ENCODE measurements at places on chromosomes 16 and 17.

DNA sequence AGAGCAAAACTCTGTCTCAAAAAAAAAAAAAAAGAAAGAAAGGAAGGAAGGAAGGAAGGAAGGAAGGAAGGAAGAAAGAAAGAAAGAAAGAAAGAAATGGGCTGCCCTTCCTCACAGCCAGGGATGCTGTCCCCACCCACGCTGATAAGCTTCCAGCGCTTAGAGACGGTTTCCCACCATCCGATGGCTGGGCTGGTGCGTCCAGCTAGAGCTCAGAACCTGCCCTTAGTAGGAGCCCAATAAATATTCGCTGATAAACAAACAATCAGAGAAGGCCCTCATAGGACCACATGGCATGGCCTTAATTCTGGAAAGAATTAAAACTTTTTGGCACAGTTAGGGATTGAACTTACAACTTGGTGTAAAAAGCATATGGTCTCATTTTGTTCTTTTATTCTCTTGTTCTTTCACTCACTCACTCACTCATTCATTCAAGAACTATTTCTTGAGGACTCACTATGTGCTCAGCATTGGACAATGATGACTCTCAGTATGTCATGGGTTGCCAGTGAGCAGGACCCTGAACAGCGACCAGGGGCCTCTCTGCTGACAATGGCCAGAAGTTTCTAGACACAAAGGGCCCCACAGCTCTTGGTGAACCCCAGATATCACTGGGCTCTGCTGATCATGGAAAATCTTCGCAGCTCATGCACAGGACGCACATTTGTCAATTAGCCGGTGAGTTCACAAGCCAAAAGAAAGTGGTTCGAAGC is 32.5 kb upstream of the TNRC6C start:
- DNase-seq: no peak

DNA sequence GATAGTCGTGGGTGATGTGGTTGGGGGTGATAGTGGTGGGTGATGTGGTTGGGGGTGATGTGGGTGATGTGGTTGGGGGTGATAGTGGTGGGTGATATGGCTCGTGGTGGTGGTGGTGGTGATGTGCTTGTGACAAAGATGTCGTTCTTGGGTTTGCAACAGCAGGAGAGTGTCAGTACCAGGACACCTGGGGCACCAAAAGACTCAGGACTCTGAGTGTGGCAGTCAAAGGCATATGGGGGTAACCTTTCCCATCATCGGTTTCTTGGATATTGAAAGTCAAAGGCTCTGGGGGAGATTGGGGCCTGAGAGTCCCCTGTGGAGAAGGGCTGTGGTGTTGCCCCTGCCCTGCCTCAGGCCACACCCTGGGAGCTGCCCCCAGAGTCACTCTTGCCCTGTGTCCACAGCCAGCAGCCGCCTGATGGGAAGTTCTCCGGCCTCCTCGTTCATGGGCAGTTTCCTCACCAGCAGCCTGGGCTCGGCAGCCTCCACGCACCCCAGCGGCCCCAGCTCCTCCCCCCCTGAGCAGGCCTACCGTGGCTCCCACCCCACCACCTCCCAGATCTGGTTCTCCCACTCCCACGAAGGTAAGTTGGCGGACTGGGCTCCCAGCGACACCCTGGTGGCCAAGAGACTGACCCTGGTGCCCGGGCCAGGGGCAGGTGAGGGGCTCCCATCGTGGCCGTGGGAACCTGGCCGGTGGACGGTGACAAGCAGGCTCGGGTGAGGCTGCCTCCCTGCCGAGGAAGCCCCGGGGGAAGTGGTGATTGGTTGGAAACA is 31.3 kb downstream of the BAHCC1 start:
- no peak for DNase-seq

GRCh38 chr16:86303787-86304678 is 206.3 kb upstream of the FOXF1 start:
- no peak for DNase-seq

DNA sequence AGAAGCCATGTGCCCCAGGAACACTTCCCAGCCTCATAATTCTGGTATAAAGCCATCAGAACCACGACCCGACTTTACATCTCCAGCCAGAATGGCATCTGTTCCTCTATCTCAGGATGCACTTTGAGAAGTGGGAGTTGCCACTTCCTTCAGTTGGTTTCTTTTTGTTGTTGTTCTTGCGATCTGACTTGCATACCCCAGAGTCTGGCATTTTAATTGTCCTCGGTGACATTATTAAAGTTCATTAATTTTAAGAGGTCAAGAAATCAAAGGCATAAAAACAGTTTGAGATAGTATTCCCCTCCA is 13.5 kb downstream of the MARCHF10 start:
- DNase-seq: no peak

DNA sequence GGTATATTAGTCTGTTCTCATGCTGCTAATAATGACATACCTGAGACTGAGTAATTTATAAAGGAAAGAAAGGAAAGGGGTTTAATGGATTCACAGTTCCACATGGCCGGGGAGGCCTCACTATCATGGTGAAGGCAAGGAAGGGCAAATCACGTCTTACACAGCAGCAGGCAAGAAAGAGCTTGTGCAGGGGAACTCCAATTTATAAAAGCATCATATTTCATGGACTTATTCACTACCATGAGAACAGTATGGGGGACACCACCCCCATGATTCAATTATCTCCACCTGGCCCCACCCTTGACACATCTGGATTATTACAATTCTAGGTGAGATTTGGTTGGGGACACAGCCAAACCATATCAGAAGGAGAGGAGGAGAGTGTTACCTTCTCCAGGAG is 17.7 kb upstream of the XYLT1 start:
- DNase-seq: no peak

DNA sequence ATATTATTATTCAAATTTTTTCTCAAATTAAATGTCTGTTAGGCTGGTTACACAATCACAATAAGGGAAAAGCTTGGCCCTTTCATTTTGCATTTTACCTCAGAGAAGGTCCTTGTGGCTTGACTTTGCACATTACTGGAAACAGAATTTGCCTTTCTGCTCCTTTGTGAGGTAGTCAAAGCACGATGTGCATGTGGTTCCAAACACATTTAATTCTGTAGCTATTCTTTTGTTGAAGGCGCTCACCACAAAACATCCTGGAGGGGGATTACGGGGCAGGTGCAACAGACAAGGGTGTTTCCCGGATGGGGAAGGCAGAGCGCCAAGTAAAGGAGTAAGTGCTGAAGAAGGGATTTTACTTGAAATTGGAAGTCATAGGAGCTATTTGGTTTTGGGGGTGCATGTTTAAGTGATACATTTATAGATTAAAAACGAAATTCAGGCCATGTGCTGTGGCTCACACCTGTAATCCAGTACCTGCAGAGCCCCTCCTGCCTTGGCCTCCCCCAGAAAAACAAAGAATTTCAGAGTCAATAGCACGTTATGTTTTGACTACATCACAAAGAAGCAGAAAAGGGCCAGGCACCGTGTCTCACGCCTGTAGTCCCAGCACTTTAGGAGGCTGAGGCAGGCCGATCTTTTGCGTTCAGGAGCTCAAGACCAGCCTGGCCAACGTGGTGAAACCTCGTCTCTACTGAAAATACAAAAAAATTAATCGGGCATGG is 31.2 kb upstream of the TENT4B start:
- DNase-seq: no peak

DNA sequence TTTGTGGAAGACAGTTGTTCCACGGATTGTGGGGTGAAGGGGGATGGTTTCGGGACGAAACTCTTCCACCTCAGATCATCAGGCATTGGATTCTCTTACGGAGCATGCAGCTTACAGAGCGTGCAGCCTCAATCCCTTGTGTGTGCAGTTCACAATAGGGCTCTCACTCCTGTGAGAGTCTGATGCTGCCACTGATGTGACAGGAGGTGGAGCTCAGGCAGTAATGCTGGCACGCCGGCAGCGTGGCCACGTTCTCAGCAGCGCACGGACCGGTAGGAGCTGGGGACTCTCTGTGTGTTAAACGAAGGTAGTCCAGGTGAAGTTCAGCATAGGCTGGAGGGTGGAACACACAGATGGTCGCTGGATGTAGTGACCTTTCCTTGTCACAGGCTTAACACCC is 37.8 kb downstream of the SEC14L1 start:
- DNase-seq: no peak

- DNase-seq: no peak
Observed at GRCh38 chr17:82247182-82247823, 18.5 kb downstream of the SLC16A3 start.

DNA sequence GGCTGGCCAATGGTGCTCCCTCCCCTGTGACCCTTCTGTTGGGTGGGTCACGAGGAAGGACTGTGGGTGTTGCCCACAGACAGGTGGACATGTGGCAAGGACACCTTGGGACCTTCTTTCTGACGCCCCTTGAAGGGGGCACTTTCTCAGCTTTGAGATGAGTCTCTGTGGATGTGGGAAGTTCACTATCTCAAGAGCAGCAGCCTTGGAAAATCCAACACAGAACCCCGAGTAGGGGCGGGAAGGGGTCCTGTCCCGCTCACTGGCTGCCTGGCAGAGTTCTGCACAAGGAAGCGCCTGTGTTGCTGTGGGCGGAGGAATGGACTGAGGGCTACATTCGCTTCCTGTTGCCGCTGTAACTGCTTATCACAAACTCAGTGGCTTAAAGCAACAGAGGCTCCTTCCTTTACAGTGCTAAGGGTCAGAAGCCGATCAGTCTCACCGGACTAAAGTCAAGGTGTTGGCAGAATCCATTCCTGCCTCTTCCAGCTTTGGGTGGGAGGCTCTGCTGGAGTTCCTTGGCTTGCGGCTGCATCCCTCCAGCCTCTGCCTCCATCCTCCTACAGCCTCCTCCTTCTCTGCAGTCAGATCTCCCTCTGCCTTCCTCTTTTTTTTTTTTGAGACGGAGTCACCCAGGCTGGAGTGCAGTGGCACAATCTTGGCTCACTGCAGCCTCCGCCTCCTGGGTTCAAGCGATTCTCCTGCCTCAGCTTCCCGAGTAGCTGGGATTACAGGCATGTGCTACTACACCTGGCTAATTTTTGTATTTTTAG is 305.2 kb downstream of the SEC14L1 start:
- no peak for DNase-seq

DNA sequence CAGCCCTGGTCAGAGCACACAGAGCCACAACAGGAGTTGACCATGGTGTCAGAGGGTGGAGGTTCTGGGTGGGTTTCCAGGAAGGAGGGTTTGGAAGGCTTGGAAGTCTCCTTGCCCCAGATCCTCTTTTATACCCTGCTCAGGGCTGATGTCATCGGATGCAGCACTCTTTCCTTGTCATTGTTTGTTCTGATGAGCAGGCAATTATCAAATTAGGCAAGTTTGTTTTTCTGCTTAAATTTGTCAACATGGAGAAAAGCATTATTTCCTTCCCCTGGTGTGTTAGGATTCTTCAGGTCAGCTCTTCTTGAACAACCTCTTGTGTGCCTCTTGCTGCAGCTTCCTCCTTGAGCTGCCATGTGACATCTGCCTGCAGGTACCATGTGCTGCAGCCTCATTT is at the start of gene KRTAP4-4:
TSS of gene KRTAP4-4 (minus strand) at position 101 of the 400 bp plus-strand sequence. CDS start at position 44, 57 bp downstream.
- DNase-seq: no peak

DNA sequence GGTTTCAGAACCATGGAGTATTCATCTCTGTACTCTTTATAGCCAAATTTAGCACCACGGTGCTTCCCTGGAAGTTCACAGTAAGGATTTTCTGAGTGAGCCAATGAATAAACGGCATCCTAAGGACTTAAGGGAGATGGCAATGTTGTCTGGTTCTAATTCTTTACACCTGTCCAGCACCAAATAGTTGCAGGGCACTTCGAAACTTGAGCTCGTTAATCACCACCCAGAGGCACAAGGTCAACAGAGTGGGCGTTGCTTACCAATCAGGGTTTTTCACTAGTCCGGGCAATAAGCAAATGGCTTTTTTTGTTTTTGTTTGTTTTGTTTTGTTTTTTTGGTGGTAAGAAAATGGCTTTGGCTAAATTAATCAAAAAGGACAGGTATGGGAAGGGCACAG is 28.2 kb upstream of the TMEM220 start:
- no peak for DNase-seq

- DNase-seq: no peak
Observed at GRCh38 chr16:30346286-30346685, 8.8 kb downstream of the CD2BP2 start.

GRCh38 chr16:86836503-86837129 is 258.3 kb downstream of the FOXL1 start:
- no peak for DNase-seq

Measured in GM12892 (cell line).